ENCODE measurements at places on chromosomes 1 and 21.
A peak's percentile ranks its signal among the peaks of the same experiment; 100 is the strongest.

DNA sequence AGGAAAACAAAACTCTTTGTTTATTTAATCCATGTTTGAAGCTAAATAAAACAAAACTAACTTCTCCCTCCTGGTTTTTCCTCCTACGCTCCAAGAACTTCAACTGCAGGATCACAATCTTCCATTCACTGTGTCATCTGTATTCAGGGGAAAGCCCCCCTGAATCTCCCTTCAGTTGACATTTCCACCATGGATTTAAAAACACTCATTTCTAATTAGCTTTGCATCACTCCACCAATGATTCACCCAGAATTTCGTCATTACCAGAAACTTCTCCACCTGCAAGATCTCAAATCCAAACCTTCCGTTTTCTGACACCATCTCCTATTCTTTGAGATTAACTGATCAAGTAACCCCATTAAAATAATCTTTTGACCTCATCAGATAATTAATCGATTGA is 10.9 kb upstream of the RGS5 start:
- DNase-seq = no peak

- no peak for DNase-seq
Observed at GRCh38 chr1:19361611-19362147, 49.6 kb downstream of the SLC66A1 start.

DNA sequence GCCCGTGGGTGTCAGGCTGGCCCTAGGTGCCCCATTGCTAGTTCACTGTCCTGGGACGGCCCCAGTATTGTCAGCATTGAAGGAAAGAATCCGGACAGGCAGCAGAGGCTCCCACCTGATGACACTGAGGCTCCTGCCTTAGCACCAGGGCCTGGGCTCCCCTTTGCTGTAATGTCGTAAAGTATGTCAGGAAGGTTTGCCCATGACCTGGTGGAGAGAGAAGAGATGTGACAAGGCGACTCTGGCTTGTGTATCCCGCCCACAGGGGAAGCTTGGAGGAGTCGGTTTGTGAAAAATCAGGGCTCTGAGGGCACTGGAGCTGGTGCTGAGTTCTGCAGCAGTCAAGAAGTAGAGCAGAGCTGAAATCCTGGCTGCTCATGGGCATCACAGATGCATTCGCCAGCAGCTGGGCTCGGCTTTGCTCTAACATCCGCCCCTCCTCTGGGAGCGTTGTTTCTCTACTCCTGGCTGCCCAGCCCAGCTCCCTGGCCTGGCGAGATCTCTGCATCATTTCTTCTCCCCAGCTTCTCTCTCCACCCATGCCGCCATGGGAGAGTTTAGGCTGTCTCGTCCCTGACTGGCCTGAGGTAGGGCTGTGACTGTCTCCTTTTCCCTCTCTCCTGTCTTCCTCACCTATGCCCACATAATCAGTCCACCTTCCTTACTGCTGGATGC is 74.1 kb downstream of the ADARB1 start:
- DNase-seq = no peak

GRCh38 chr1:186404454-186405051 is 28.9 kb downstream of the ODR4 start:
- DNase-seq = peak; percentile 27

- DNase-seq = no peak
Observed at GRCh38 chr1:247434005-247434404, 18.0 kb downstream of the NLRP3 start.

- DNase-seq = no peak
Observed at GRCh38 chr1:23593042-23593521, 33.8 kb upstream of the ID3 start.

GRCh38 chr1:109762821-109763645 is 690 bp downstream of the EPS8L3 start:
- DNase-seq = no peak

DNA sequence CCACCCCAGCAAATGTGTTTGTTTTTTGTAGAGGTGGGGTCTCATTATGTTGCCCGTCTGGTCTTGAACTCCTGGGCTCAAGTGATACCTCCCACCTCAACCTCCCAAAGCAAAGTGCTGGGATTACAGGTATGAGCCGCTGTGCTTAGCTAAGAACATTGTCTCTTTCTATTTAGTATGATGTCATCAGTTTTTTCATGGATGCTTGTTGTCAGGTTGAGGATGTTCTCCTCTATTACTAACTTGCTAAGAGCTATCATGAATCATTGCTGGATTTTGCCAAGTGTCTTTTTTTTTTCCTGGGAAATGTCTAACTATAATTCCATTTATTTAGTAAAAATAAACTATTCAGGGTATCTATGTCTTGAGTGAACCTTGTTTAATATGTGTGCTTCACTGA is 19.0 kb upstream of the MPC2 start:
- DNase-seq = no peak

DNA sequence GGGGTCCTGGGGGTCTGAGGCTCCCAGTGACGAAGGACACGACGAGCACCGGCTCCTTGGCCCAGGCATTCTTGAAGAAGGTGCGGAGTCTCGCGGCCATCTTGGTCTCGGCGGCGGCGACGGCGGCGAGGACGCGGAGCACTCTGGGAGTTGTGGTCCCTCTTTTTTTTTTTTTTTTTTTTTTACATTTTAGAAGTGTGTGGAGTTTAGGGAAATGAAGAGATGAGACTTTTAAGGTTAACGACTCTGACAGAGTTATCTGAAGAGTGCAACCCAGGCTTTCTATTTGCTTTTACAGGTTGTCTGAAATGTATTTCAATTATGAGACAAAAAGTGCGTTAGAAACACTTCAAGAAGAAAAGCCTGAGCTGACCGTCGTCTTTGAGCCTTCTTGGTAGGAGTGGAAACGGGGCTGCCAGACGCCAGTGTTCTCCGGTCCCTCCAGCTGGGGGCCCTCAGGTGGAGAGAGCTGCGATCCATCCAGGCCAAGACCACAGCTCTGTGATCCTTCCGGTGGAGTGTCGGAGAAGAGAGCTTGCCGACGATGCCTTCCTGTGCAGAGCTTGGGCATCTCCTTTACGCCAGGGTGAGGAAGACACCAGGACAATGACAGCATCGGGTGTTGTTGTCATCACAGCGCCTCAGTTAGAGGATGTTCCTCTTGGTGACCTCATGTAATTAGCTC is 9.7 kb downstream of the OR2B11 start:
- no peak for DNase-seq

DNA sequence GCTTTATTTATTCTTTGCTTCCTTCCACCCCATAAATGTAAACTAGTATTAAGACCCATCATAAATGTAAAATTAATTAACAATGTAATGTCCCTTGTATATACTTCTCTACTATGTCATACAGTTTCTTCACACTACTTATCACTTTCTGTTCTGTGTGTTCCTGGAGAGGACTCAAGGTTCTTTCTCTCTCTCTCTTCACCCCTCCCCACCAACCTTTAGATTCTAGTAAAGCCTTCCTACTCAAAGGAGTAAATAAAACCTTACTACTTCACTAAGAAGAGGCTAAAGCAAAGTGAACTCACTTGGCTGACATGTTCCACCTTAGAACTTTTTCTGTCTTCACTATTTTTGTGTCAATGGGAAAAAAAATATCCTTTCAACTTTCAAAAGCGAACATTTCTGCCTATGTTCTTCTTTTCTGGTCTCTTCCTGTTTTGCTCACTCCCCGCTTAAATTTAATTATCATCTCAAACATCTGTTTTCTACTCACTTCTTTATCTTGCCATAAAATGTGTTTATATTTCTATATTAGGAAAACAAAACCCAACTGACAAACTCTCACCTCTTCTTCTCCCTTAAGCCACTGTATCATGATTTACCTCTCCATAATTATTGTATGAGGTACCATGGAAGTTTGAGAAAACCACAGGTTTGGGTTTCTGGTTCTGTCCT is 260.3 kb downstream of the DPYD start:
- DNase-seq = no peak

DNA sequence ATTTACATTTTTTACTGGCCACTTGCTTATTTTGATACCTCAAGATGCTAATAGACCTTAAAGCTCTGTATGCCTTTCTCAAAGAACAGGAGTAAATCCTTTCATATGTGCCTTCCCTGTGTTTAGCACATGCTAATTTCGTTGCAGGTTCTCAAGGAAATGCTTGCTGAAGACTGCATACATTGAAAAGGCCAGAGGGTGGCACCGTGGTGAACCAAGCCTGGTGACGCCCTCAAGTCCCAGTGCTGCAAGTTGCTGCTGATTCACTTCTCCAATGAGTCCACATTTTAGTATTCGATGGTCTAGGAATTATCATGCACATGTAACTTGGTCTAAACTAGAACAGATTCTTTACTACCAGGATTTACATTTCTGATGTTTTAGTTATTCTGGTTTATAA is 94.1 kb downstream of the CLDN17 start:
- no peak for DNase-seq

- peak; percentile 56 for DNase-seq
Observed at GRCh38 chr1:21329209-21329844, 39.1 kb upstream of the ECE1 start.

DNA sequence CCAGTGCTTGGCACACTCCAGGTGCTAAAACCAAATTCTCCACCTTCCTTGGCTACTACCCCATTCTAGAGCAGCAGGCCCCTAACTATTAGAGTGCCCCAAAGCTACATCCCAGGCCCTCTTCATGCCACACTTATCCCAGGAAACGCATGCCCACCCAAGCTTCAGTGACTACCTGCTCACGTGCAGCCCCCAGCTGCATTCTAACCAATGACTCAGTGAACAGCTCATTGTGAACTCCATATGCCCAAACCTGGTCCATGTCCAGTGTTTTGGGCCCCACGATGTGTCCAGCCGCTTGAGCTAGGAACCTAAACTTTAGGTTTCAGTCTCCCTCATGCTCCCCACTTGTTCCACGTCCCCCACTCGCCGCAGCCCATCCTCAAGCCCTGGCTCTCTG is 41.5 kb downstream of the NKAIN1 start:
- no peak for DNase-seq

DNA sequence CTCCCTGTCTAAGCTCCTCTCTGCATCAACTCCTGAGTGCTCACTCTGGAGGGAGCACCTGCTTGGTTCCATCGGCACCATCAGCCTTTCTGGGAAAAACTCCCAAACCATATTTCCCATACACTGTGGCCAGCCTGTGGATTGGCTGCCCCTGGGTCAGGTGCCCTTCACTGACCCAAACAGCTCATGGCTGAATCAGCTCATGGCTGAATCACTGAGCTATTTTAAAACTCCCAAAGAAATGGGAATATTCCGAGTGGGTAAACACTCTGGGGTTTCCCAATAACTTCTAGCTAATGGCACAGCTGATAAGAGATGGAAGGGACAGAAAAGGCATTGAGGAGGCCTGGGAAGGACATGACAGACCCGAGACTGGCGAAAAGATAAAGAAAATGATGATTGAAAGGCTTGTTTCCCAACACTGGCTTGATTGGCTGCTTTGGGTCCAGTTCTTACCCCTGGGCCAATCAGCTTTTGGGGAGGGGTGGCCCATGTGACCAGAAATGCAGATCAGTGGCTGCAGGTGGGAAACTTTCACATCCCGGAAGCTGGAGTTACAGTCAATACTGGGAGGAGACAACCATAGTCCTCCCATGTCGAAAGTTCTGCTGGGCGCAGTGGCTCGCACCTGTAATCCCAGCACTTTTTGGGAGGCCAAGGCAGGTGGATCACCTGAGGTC is 37.3 kb upstream of the KAZN start:
- DNase-seq = no peak

GRCh38 chr1:225442123-225442505 is 14.3 kb upstream of the LBR start:
- no peak for DNase-seq

DNA sequence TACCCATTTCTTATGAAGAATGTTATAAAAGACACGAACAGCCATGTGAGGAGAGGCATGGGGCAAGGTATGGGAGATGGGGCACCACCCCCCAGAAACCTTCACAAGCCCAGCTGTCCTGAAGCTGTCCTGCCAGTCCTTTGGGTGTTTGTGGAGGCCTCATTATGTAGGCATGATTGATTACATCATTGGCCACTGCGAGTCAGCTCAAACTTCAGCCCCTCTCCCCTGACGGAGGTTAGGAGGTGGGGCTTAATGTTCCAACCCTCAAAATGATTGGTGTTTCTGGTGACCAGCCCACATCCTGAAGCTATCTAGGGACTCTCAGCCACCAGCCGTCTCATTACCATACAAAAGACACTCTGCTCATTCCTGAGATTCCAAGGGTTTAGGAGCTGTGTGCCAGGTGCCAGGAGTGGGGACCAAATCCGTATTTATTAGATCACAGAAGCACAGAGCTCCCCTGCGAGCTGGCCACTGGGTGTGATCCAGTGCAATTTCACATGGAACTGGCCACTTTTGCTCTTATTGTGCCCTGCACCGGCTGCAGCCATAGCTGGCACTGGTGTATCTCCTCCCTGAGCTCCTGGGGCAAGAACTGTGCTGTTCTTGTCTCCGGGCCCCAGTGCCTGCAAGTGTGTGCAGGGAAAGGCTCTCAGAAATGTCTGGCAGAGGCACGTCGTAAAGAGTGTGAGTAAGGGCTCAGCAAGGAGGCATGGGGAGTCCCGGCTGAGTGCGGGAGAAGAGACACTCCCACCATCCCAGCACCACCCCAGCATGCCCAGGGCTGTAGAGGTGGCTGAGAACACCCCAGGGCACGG is 10.5 kb downstream of the KIAA1614 start:
- DNase-seq = no peak

DNA sequence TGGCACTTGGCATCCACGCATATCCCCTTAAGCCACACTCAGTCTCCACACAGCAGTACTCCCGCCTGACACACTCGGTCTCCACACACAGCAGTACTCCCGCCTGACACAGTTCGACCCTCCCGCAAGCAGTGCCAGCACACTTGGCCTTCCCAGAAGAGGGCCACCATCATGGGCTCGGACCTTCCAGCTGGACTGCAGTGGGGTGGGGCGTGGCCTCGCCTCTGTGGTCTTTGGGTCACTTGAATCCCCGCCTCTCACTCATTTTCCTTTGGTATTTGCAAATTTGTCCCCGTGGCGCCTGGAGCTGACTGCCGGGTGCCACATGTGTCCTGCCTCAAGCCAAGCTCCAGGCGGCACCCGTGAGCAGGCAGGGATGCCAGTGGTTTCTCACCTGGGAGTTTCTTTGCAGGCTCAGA is 63.7 kb downstream of the FAAP20 start:
- no peak for DNase-seq

DNA sequence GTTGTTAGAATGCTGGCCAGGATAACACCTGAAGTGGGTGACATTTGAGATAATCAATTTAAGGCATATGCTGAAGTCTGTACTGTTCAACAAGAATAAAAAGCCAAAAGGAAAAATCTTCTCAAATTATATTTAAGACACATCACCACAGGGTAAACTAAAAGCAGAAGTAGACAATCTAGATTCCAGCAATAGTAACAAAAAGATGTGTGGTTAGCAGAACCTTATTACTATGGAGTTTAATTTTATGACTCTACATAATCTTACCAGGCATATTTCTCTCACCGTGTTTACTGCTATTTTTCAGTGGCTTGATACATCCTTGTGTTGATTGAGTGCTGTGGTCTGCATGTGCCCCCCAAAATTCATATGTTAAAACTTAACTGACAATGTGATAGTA is 300.4 kb upstream of the ZP4 start:
- DNase-seq = no peak

- DNase-seq = no peak
Observed at GRCh38 chr1:67103548-67103947, 31.2 kb downstream of the C1orf141 start.

- no peak for DNase-seq
Observed at GRCh38 chr1:15424981-15425380, 13.3 kb upstream of the CTRC start.

- DNase-seq = no peak
Observed at GRCh38 chr1:85264150-85264549, 4.7 kb upstream of the C1orf52 start.

GRCh38 chr1:172777767-172778166 is 118.9 kb downstream of the FASLG start:
- DNase-seq = no peak

GRCh38 chr1:92756537-92756936 is 28.4 kb downstream of the EVI5 start:
- DNase-seq = no peak

GRCh38 chr21:38323721-38324531 is 67.1 kb downstream of the KCNJ15 start:
- DNase-seq = no peak

Measured in HuH-7 (cell line).